Pancreas (tissue), 10 donors: ENCODE measurements at places on chromosomes 4 and X. TPM values are rescaled to one million over a fixed set of nuclear protein-coding genes. Genes with fewer than 3 reads are reported as not detected.

DNA sequence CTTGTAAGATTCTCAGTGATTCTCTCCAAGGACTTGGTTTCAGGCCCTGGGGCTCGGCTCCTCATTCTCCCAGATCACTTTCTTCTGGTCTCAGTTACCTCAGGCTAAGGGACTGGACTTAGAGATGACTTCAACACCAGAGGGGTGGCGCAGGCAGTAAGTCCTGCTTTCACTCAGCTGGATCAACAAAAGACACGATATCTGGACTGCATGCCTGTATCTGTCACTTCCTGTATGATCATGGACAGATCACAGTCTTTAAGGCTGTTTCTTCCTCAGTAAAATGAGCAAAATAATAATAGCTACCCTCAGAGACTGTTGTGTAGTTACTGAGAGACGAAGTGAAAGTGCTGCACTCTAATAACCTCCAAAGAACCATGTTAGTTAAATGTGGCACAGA lies 19.5 kb upstream of the CXCR3 start:
- H3K36me3 ChIP-seq: no peaks in the 10 kb centered on the region
- H3K4me3 ChIP-seq: no peak overlapping the region
- no peak for DNase-seq

The CFAP299 gene
- total RNA-seq: not detected

DNA sequence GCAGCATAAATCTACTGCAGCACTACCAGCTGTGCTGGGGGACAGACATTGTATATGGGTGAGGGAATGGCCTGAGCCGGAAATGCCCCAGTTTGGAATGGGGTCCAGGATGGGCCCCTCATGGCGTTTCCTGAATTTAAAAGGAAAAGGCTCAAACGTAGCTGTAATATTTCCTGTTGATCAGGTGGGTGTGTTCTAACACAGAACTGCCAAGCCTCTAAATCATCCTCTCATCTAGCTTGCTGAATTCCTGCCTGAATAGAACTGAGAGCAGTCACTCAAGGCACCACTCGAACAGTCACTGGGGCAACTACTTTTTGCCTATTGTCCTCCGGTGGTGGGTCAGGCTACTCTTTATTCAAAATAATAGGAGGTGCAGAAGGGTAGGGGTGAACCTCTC lies 28.7 kb downstream of the ADH6 start:
- no peaks in the 10 kb centered on the region for H3K36me3 ChIP-seq
- no peak for DNase-seq
- no peaks in the 10 kb centered on the region for H3K27me3 ChIP-seq
- H3K4me3 ChIP-seq: no peak overlapping the region
- no peak overlapping the region for H3K27ac ChIP-seq

DNA sequence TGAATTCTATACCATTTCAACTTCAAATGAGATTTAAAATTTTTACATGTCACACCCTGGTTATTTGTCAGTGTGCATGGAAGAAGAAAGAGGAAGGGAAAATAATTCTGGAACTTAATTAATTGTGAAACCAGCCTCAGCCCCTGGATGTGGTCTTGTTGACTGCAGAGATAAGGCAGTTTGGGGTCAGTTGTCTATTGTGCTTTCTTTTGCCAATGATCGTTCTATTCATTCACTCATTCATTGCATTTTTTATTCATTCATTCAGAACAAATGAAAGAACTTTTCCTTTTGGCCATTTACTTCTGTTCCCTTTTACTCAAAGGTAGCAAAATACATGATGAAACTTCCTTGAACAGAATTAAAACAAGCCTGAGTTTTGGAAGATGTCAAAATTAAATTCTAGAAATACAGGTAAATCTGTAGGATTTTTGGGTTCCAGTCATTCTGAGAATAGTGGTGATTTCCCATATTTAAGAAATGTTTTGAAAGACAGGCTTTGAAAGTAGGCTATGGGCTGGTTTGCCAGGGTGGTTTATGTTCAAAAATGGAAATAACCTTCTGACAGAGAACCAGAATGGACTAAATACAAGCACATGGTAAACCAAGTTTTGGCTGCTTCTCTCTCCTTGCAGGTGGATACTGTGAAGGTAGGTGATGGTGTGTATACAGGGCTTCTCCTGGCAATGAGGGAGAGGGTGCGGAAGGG lies 35.7 kb downstream of the PARM1 start:
- no peak for DNase-seq
- no peak overlapping the region for H3K27ac ChIP-seq
- H3K4me3 ChIP-seq: no peak overlapping the region
- peaks cover 6% of the 10 kb centered on the region for H3K4me1 ChIP-seq
- H3K36me3 ChIP-seq: no peaks in the 10 kb centered on the region

DNA sequence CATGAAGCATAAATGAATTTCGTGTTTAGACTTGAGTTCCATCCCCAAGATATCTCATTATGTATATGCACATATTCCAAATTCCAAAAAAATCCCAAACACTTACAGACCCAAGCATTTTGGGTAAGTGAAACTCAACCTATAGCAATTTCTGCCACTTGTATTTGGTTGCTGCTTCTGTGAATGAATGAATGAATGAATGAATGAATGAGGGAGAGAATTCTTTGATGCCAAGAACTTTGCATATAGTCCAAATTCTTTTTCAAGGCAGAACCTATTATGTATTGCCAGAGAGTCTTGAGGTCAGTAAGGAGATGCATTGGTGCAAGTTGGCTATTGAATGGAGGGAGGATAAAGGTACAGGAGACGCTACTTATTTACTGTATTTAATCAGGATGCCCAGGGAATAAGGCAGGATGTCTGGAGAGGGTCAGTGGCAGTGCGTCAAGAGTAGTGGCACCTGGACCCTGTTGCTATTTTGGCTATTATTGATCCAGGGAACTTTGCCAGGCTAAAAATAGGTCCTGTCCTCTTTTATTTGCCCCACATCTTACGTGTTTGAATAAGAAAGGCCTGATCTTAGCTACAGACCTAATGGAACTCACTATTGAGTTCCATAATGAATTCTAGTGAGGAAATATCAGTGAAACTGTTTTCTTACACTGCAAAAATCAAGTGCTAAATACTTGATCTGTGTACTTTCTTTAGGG lies 33.9 kb downstream of the ANAPC4 start:
- H3K4me1 ChIP-seq: no peaks in the 10 kb centered on the region
- H3K36me3 ChIP-seq: peaks cover 57% of the 10 kb centered on the region
- no peak for DNase-seq
- H3K27ac ChIP-seq: no peak overlapping the region
